ENCODE measurements at places on chromosomes 2 and 18.

DNA sequence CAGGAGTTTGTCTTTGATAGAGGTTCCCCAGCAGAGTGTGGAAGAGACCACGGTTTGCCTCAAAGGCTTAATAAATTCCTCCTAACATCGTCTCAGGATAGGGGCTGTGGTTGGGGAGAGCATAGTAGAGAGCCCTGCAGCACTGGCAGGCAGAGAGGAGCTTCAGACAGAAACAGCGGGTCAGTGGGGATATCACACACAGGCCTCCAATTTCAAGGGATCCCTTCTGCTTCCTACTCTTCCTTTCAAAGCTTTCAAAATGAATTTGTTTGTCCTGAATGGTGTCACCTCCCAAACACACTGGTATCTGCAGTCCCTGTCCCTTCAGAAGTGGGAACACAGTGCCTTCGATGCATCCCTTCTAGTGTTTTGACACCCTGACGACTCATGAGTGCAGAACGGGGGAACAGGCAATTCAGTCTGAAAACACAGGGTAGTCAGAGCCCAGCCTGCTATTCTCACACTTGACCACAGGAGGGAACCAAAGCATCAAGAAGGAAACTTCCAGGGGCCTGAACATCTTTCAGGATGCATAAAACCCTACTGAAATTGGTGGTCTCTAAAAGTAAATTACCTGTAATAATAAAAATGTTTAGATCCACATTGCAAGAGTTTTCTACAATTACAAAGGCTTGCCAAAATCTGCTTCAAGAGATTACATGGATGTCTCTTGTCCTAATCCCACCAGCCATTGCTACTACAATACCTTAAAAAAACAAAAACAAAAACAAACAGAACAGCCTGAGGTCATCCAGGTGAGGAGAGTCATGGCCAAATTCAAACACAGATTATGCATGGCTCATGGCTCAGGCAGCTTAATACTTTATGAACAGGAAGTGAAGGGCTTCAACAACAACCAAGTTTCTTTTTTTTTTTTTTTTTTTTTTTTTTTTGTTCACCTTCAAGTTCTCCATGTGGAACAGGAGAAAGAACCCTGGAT is 49.8 kb downstream of the SLC14A2 start:
- DNase-seq = peak; percentile 74

DNA sequence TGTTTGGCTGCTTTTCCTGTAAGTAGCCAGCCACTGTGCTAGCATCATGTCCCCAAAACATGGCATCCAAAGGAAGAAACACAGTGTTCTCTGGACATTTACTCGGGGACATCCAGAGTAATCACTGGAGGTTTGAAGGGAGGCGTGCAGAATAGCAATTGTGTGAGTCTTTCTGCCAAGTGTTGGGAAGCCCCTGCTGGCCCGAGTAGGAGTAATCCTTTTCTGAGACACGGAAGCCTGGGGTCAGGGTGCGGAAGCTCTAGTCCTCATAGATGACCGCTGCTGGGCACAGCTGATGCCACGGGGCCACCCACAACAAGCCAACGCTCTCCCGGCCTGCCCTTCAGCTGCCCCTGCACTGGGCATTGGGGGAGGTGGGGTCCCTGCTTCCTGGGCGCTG is 24.8 kb upstream of the HDAC4 start:
- no peak for DNase-seq

- DNase-seq = no peak
Observed at GRCh38 chr2:216606551-216607276, 26.5 kb upstream of the IGFBP2 start.

GRCh38 chr2:10408649-10409579 is 39.2 kb downstream of the ODC1 start:
- peak; percentile 84 for DNase-seq

DNA sequence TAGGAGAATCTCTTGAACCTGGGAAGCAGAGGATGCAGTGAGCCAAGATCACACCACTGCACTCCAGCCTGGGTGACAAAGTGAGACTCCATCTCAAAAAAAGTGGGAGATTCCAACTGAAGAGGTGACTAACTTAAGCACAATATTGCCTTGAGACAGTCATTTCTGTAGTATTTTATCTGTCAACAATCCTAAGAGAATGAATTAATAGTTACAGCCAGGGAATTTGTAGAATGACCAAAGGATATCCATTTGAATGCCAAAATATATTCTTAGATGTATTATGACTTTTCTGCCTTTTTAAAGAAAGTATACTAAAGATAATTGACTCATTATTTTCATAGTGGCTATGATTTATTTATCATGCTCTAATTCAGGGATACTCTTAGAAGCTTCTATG is 40.7 kb upstream of the CCDC150 start:
- no peak for DNase-seq

GRCh38 chr2:213252206-213252605 is 32.1 kb upstream of the SPAG16 start:
- no peak for DNase-seq

DNA sequence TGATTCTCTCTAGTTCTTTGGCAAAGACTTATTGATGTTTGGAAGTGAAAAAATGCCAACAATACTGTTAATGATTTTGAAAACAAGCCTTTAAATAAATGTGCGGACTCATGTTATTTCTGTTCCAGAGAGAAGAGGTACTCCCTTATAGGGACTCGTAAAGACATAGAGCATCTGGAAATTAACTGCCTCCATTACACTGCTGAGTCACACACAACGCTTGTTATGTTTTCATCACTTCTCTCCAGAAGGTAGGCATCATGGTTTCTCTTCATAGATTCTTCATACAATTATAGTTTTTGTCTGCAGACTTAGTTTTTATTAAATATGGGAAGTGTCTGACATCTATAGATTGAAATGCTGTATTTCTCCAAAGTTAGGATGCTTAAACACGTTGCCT is 302.5 kb upstream of the EPC2 start:
- no peak for DNase-seq

- no peak for DNase-seq
Observed at GRCh38 chr2:229856413-229856812, 65.4 kb downstream of the TRIP12 start.

- no peak for DNase-seq
Observed at GRCh38 chr2:95276244-95276887, 2.1 kb downstream of the PROM2 start.

Measured in AG08396 (cell line).